ENCODE measurements at places on chromosomes 5 and 9. TPM values are rescaled to one million over a fixed set of nuclear protein-coding genes. Genes with fewer than 3 reads are reported as not detected.

- DNase-seq: no peak
Measured at GRCh38 chr5:130939059-130939458, 226.0 kb downstream of the HINT1 start.

DNA sequence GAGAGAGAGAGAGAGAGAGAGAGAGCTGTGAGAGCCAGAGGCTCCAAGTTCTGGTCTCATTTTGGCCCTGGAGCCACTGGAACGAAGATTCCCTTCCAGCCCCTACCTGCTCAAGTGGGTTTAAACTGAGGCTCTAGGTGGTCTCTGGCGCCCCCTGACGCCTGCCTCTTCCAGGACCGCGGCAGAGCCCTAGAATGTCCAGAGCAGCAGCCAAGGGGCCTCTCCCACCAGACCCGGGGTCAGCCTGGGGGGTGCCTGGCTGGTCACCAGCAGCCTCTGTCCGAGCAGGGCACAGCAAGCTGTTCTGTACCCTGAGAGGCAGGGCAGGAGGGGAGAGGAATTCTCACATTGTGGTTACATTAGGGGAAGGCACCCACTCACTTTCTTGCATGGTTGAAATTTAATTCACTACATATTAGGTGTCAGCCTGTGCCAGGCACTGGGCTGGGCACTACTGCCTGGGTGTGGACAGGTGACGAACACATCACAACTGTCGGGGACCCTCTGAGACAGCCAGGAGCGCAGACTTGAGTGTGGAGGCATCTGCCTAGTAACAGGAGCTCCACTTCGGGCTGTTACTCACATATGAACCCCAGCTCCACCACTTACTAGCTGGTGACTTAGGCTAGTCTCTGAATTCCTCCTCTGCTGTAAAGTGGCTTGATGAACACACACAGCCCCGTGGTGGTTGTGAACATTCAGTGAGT lies 44.5 kb downstream of the AMBP start:
- peak; percentile 61 for DNase-seq

Gene PRSS3
- total RNA-seq: not detected

GRCh38 chr9:33794560-33794959 lies 801 bp upstream of the PRSS3 start:
- no peak for DNase-seq

DNA sequence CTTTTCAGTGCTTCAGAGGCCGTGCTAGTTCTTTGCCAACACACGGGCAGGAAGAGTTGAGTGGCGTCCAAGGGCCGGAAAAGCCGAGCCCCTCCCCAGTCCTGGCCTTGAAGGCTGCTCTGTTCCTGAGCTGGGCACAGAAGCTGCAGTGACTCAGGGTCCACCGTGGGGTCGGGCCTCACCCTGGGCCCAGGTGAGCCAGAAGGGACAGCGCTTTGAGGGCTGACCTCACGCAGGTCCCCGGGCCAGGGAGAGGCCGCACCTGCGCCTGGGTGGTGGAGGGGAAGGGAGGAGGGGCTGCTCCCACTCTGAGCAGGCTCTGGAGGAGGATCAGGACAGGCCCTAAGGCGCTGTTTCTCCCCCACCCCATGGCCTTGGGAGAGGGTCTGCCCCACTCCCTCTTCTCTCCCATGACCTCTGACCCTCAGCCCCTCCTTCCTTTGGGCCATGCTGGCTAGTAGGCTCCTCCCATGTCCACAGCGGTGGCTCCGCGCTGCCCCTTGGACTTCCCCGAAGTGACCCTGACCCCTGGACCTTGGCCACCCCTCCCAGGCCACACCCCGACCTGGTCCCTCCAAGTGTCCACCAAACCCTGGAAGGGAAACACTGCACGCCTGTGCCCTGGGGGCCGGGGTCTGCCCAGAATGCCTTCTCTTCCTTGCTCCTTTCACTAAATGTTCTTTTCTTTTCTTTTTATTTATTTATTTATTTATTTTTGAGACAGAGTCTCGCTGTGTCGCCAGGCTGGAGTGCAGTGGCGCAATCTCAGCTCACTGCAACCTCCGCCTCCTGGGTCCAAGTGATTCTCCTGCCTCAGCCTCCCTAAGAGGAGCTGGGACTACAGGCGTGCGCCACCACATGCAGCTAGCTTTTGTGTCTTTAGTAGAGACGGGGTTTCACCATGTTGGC lies 19.7 kb upstream of the SLC6A19 start:
- peak; percentile 11 for DNase-seq

- DNase-seq: no peak
Measured at GRCh38 chr9:89352451-89352850, 34.2 kb downstream of the SECISBP2 start.

DNA sequence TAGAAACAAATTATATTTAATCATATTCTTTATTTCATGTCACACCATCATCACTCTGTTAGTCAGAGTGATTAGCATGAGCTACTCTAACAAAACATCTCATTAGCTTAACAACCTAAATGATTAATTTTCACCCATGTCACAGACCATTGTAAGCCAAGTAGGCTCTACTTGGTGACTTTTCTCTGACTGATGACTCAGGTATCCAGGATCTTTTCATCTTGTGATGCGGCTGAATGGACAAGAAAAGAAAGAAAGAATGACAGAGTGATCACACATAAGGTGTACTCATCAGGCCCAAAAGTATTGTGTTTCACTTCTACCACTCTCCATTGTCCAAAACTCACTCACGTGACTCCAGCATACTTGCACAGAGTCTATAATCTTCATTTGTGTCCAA lies 299.3 kb downstream of the ANXA1 start:
- no peak for DNase-seq

DNA sequence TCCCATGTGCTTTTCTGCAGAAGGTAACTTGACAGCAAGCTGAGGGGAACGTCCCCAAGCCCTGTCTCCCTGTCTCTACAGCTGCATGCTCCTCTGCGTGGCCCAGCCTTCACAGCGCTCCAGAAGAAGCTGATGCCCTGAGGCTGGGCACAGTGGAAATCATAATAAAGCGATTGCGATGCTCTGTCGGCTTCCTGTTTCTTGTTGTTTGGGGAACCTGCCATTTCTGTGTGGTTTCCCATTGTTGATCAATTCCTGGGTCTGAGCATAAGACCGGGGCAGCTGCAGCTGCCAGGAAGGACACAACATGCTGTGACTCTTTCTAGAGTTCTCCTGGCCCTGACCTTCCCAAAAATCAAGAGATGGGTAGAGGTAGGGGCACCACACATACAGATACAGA lies 7.2 kb upstream of the DNAJB5 start:
- no peak for DNase-seq
